ENCODE measurements at places on chromosomes 1 and 21.

DNA sequence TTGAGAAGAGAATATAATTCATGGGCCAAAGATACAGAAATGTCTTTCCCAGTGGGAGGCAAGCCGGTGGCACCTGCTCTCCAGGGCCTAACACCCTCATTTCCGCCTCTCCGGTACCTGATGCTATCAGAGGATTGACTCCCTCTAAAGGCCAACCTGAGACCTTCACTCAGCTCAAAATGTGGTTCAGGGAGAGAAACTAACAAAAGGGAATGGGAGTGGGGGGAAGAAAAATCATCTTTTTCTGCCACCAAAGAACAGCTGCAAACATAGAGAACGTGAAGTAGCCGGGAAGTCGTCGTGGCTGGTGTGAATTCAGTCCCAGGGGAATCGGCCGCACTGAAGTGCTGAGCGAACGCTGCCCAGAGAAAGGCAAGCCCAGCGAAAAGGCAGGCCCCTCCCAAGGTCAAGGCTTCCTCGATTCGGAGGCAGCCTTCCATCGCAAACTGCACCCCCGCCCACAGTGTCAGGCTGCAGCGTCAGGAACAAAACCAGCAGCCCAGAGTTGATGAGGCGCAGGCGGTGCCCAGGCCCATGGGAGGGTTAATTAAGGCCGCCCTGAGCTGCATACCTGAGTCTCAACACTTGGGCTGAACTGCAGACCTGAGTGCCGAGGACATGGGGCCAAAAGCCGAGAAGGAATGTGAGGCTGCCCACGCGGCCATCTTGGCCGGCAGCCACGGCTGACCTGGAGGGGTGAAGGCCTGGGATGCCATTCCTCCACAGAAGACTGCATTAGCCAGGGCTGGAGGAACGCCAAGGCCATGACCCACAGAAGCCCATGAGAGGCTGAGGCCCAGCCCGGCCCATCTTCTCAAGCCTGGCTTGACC lies 160.2 kb downstream of the PSMG1 start:
- no peak for DNase-seq

DNA sequence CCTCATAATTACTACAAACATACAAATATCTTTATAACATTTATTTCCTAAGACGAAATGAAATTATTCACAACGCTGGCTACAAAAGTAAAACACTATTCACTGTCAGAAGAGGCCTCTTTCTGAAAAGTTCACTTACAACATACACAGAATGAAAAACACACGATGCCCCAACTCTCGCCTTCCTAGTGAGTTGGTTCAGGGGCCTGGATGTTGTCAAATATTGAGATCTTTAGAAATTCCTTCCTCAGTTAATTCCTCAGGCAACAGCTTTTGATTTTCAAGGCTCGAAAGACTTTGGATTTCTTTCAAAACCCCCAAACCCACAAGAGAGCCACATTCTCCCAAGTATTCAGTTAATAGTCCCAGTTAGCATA lies 14.2 kb upstream of the KCNE1 start:
- no peak for DNase-seq

DNA sequence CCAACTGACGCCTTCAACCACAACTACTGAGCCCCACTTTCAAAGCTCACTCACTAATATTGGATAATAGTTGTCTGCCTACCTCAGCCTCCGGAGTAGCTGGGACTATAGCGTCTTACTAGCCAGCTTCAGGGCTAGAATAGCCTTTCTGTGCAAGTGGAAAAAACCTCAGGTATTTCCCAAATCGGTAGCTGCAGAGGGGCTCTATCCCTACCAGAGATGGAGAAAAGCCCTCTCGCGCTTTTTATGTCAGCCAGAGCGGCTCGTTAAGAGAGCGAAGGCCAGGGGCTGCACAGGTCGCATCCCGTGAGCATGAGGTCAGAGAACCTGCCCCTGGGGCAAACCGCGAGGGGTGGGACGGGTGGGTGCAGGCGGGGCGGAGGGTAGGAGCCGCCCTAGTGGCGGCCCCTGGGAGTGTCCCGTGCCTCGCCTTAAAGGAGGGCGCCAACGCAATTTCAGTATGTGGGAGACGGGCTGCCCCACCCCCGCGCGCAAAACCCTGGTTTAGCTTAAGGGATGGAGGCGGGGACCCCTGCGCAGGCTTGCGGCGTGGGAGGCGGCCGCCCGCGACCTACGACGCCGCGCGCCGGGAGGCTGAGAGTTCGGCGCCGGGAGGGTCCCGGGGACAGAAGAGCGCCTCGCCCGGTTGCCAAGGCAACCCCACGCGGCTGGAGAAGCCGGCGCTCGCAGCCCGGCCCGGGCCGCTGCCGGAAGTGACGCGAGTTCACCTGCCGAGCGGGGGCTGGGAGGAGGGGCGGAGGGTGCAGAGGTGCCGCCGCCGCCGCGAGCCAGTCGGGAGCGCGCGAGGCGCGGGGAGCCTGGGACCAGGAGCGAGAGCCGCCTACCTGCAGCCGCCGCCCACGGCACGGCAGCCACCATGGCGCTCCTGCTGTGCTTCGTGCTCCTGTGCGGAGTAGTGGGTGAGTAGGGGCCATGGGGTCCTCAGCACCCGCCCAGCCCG lies at the start of gene CXADR:
Gene CXADR, plus strand, starts transcription at position 791 of the 961 bp plus-strand sequence. Its CDS starts 87 bp downstream, at position 878.
- peak; percentile 59 for DNase-seq

- DNase-seq = no peak
These were observed 26.9 kb upstream of the DPYD start for GRCh38 chr1:97947695-97948094.

DNA sequence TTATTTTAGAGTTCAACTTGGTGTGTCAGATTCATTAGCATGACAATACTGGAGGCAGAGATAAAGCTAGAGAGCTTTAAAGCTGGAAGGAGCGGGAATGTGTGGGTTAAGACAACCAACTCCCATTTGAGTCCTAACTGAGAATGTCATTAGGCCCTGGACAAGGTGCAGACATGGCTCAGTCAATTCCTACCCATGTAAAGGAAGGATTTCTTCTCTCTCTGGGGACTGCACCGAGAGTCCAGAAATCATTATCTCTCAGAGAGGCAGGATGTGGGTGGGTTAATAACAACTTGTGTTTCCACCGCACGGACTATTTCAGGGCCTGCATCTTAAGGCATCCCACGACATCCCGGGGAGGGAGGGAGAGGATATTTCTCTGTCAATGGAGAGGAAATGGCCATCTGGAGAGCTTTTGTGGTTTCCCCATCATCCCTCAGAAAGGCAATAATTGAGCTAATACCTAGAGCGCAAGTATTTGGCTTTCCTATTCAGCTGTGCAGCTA lies 46.7 kb upstream of the SARS1 start:
- no peak for DNase-seq

- DNase-seq = no peak
These were observed 48.5 kb upstream of the RC3H1 start for GRCh38 chr1:174070614-174071013.

DNA sequence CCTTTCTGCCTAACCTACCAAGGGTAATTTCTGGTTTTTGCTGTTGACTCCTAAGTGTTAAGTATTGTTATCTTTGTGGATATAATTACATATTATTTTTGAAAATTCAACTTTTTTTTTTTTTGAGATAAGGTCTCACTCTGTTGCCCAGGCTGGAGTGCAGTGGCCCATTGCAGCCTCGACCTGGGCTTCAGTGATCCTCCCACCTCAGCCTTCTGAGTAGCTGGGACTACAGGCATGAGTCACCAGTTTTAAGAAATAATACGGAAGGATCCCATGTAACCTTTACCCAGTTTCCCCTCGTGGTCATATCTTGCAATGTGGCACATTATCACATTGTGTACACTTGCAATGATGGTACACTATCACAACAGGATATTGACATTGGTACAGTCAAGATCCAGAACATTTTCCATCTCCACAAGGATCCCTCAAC lies 3.1 kb downstream of the CHD1L start:
- DNase-seq = peak; percentile 73

- no peak for DNase-seq
These were observed 220.1 kb upstream of the SAMSN1 start for GRCh38 chr21:14766241-14766640.

GRCh38 chr1:85240174-85240601 lies 19.3 kb downstream of the C1orf52 start:
- DNase-seq = no peak

DNA sequence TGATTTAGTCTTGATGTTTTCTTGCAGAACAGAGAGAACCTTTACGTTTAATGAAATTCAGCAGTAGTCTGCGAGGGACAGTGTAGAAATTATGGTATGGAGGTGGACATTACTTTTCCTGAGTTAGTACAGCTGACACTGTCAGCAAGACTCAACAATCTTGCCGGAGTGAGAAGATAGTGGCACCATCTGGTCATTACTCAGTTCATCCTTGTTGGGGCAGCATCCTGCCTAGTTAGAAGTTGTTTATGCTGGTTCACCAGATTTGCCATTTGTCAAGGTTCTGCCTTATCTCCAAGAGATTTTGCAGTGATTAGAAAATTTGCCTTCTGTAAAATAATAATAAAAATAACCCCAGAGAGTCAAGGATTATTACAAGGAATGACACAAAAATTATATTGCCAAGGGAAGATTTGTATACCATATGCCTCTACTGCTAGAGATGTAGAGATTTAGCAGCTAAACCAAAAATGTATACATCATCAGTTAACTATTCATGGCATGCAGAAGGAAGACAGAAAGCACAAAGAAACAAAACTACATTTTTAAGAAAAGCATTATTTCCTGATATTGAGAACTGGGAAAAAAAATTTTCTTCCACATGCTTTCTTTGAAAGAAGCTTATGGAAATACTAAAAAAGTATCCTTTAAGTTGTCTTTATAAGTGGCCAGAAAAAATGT lies 1967.4 kb downstream of the NCAM2 start:
- DNase-seq = no peak

- DNase-seq = peak; percentile 46
These were observed 20.4 kb downstream of the PTGFRN start for GRCh38 chr1:116929961-116930592.

GRCh38 chr1:150477733-150478132 lies 9.5 kb upstream of the TARS2 start:
- no peak for DNase-seq

- no peak for DNase-seq
These were observed 342.4 kb downstream of the VAV3 start for GRCh38 chr1:107622535-107622934.

All from suppressor macrophage treated with lipopolysaccharide for 1 hour (primary cell).